Endothelial cell of umbilical vein (primary cell): ENCODE measurements at places on chromosomes 12 and 14. TPM values are rescaled to one million over a fixed set of nuclear protein-coding genes. Genes with fewer than 3 reads are reported as not detected.

Gene DCN
- total RNA-seq, result 0.42 TPM in 1 of 2 replicates, not detected in the other

Gene PLA2G1B
- not detected in 2 replicates for total RNA-seq

Gene TSPAN9
- 55.1 and 66.8 TPM in 2 replicates for total RNA-seq

Gene HCAR2
- total RNA-seq, result not detected in 2 replicates

GRCh38 chr14:89236851-89237250 is 180.2 kb downstream of the FOXN3 start:
- H3K27ac ChIP-seq, result no peak overlapping the region
- peaks cover 8% of the 10 kb centered on the region for H3K4me1 ChIP-seq
- DNase-seq, result no peak
- H3K36me3 ChIP-seq, result no peaks in the 10 kb centered on the region

GRCh38 chr14:57254884-57255283 is 13.8 kb downstream of the EXOC5 start:
- H3K4me3 ChIP-seq, result no peak overlapping the region
- H3K4me1 ChIP-seq, result peaks cover 8% of the 10 kb centered on the region
- H3K27me3 ChIP-seq, result no peaks in the 10 kb centered on the region
- DNase-seq, result no peak
- no peaks in the 10 kb centered on the region for H3K36me3 ChIP-seq

GRCh38 chr12:44525806-44526654 is 350.1 kb downstream of the NELL2 start:
- no peaks in the 10 kb centered on the region for H3K4me1 ChIP-seq
- H3K27ac ChIP-seq, result no peak overlapping the region
- H3K36me3 ChIP-seq, result no peaks in the 10 kb centered on the region
- no peaks in the 10 kb centered on the region for H3K27me3 ChIP-seq
- DNase-seq, result no peak

DNA sequence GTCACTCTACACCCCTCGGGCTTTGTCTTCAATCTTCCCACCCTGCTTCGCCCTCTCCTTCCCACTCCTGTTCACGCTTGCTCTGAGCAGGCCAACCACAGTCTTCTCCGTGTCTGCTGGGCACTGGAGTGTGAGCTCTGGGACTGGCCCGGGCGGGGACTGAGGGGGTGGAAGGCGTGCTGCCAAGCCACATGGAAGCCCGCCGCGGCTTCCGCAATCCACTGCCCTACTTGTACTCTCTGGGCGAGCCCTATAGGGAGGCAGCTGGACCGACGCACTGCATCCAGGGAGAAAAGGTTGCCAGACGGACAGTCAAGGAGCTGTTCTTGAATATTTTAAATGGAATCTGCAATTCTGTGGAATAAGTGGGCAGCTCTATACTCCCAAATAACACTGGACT is 24.8 kb downstream of the GOLGA3 start:
- H3K36me3 ChIP-seq, result peaks cover 58% of the 10 kb centered on the region
- H3K4me3 ChIP-seq, result no peak overlapping the region
- H3K27me3 ChIP-seq, result no peaks in the 10 kb centered on the region
- no peak for DNase-seq

DNA sequence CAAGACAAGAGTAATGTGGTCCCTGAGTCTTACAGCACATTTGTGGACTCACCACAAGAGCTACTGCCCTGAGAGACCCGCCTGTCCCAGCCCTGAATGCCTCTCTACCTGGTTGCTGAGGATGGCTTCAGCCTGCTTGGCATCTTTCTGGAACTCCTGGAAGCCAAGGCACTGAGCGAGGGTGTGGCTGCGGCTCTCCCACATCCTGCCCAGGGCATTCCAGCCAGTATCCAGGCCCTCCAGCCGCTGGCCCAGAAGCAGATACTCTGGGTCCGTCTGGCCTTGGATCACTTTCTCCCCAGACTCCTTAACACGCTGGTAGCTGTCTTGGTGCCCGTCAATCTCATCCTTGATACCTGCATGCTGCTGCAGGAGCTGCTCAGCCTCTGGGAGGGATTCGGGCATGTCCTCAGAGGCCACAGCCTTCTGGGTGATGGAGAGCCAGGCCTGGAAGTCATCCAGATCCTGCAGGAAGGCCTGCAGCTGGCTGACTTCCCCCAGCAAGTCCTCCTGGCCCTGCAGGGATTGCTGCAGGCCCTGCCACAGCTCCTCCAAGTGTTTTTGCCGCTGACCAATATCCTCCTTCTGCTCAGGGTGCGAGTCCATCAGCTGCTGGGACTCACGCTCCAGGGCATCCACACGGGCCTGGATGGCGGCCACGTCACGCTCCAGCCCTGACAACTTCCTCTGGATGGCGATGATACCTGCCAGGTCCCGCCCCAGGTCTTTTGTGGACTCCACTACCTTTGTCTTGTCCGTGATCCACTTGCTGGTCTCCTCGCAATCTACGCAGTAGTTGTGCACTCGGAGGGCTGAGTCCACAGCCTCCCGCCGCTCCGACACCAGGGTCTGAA is 82.3 kb downstream of the PLEKHG3 start:
- no peaks in the 10 kb centered on the region for H3K36me3 ChIP-seq
- no peak overlapping the region for H3K27ac ChIP-seq
- H3K4me1 ChIP-seq, result peaks cover 13% of the 10 kb centered on the region
- no peaks in the 10 kb centered on the region for H3K27me3 ChIP-seq

- no peak overlapping the region for H3K4me3 ChIP-seq
- no peaks in the 10 kb centered on the region for H3K4me1 ChIP-seq
- no peak overlapping the region for H3K27ac ChIP-seq
- H3K36me3 ChIP-seq, result no peaks in the 10 kb centered on the region
- DNase-seq, result no peak
Observed at GRCh38 chr12:90076851-90077319, 368.2 kb upstream of the ATP2B1 start.

- peaks cover 7% of the 10 kb centered on the region for H3K36me3 ChIP-seq
- H3K4me1 ChIP-seq, result no peaks in the 10 kb centered on the region
Observed at GRCh38 chr12:50441763-50442162, 41.1 kb downstream of the LARP4 start.

DNA sequence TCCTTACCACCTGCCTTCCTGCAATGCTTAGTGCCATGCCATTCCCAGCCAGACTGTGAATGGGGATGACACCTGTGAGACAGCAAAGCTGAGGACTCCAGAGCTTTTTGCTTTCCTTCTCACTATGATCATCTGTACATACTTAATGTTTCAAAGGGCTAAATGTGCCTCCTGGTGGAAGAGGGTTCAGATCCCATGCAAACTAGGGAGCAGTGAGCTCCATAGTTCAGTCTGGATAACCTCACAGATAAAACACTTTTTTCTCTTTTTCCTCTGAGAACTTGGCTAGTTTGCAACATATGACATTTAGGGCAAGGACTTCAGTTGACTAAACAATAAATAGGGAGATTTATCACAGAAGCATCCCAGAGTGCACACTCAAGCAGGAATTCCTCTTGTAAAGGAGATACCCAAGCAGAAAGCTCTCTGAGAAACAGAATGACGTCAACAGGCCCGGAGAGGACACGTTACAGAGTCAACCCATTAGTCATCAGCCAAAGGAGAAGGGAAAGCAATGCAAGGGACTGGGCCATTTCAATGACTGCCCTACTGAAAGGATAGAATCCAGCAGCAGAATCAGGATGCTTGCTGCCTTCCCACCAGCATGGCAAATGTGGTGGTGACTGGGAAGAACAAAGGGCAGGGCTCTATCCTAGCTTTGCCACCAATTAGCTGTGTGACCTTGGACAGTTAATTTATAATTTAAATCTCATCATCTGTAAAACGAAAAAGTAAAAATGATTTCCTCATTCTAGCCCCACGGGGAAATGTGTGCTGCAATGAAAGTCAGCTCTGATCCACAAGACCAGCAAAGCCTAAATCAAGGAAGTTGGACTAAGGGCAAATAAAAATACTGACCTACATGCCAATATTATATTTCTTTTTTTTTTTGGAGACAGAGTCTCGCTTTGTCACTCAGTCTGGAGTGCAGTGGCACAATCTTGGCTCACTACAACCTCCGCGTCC is 80.8 kb upstream of the ACTN1 start:
- H3K36me3 ChIP-seq, result peaks cover 4% of the 10 kb centered on the region
- H3K4me3 ChIP-seq, result no peak overlapping the region
- peak overlapping the region; percentile 7 for H3K27ac ChIP-seq
- H3K4me1 ChIP-seq, result peaks cover 25% of the 10 kb centered on the region

GRCh38 chr12:121789800-121790728 is 3.4 kb downstream of the RHOF start:
- H3K4me3 ChIP-seq, result no peak overlapping the region
- peak overlapping the region; percentile 54 for H3K27ac ChIP-seq
- no peak for DNase-seq
- H3K36me3 ChIP-seq, result no peaks in the 10 kb centered on the region
- H3K27me3 ChIP-seq, result no peaks in the 10 kb centered on the region
- H3K4me1 ChIP-seq, result peaks cover 26% of the 10 kb centered on the region

GRCh38 chr14:81138429-81138828 is 82.3 kb downstream of the GTF2A1 start:
- H3K4me3 ChIP-seq, result no peak overlapping the region
- no peak overlapping the region for H3K27ac ChIP-seq
- H3K36me3 ChIP-seq, result no peaks in the 10 kb centered on the region
- H3K27me3 ChIP-seq, result no peaks in the 10 kb centered on the region

GRCh38 chr14:61661471-61662400 is 33.6 kb upstream of the HIF1A start:
- H3K4me3 ChIP-seq, result peak overlapping the region; percentile 5
- H3K36me3 ChIP-seq, result no peaks in the 10 kb centered on the region
- DNase-seq, result peak; percentile 43
- no peaks in the 10 kb centered on the region for H3K27me3 ChIP-seq
- peaks cover 29% of the 10 kb centered on the region for H3K4me1 ChIP-seq
- peak overlapping the region; percentile 66 for H3K27ac ChIP-seq
